ENCODE measurements at places on chromosomes 12 and 14.

DNA sequence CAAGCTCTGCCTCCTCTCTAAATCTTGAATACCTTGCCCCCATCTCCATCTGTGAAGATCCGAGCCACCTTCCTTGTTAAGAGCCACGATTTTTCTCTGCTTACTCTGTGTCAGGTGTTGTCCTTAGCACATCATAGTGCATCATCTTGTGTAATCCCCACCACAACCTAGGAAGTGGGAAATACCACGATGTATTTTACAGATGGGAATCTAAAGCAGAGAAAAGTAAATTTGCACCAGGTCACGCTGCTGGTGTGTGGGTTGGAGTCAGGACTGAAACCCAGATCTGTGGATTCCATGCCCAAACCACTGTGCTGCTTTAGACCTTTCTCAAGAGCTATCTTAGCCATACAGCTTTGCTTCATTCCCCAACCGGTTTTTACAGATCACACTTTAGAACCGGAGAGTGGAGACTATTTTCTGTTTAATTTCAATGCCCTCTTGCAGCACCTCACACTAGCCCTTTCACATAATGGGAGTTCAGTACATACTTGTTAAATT is 94.6 kb downstream of the PPM1A start:
- no peak for DNase-seq

GRCh38 chr14:60642270-60643140 is 6.8 kb downstream of the SIX1 start:
- DNase-seq, result no peak

- DNase-seq, result peak; percentile 67
Measured at GRCh38 chr14:21382886-21383847, 652 bp downstream of the SUPT16H start.

DNA sequence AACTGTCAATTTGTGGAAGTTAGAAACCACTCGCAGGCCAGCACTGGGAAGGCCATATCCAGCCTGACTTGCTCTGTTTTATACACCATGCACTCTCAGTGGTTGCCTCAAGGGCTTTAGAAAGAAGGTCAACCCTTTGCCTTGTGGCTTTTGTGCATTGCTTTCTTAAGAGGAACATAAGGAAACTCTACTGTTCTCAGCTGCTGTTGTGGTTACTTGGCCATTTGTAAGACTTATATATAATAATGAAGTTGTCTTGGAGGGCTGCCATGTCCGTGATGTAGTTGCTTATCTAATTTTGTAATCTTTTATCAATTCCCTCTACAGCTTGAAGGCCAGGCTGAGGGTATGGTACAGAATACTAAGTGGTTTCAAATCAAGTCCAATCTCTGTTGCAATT is 637.8 kb downstream of the DIO2 start:
- no peak for DNase-seq

GRCh38 chr14:80304125-80304766 is 92.9 kb upstream of the DIO2 start:
- no peak for DNase-seq

All from GM06990 (cell line).